A549 treated with CORT108297 at 1 μM for 4 hours (cell line): ENCODE measurements at places on chromosomes 6 and 20. TPM values are rescaled to one million over a fixed set of nuclear protein-coding genes. Genes with fewer than 3 reads are reported as not detected.

Gene SERPINB6
- 131 to 147 TPM (median 140 TPM) in 5 replicates for total RNA-seq

Gene HLA-DQA1
- total RNA-seq: not detected in 5 replicates

Gene MUC21
- not detected in 5 replicates for total RNA-seq

Gene C6orf163
- 0.06 to 0.29 TPM (median 0.15 TPM) in 5 replicates for total RNA-seq

Gene GABRR1
- total RNA-seq: not detected in 5 replicates

Gene SERINC3
- total RNA-seq: 70.4 to 87.2 TPM (median 79.6 TPM) in 5 replicates

Gene C6orf58
- total RNA-seq: 0.13 to 0.24 TPM (median 0.15 TPM) in 5 replicates

Gene EEF1E1
- 52.9 to 94.2 TPM (median 55.8 TPM) in 5 replicates for total RNA-seq

Gene LY6G6C
- 0.09 to 0.12 TPM (median 0.10 TPM) in 3 of 5 replicates, not detected in the others for total RNA-seq

Gene ZSCAN16
- 3.9 to 5.1 TPM (median 4.2 TPM) in 5 replicates for total RNA-seq

Gene CENPW
- 31.6 to 43.4 TPM (median 40.2 TPM) in 5 replicates for total RNA-seq

Gene PGBD1
- 4.6 to 6.0 TPM (median 4.8 TPM) in 5 replicates for total RNA-seq

Gene SCUBE3
- 0.03 to 0.07 TPM (median 0.06 TPM) in 5 replicates for total RNA-seq

Gene DDO
- 0.06 to 0.12 TPM (median 0.09 TPM) in 5 replicates for total RNA-seq
